ENCODE measurements at places on chromosomes 2 and 18. TPM values are rescaled to one million over a fixed set of nuclear protein-coding genes. Genes with fewer than 3 reads are reported as not detected.

- H3K4me1 ChIP-seq = no peaks in the 10 kb centered on the region
- no peak for DNase-seq
- H3K27me3 ChIP-seq = no peaks in the 10 kb centered on the region
Measured at GRCh38 chr18:10559553-10560451, 34.0 kb downstream of the NAPG start.

- no peaks in the 10 kb centered on the region for H3K36me3 ChIP-seq
- no peaks in the 10 kb centered on the region for H3K27me3 ChIP-seq
- H3K4me1 ChIP-seq = no peaks in the 10 kb centered on the region
- DNase-seq = no peak
- H3K27ac ChIP-seq = no peak overlapping the region
Measured at GRCh38 chr2:127611076-127611925, 34.7 kb upstream of the GPR17 start.

DNA sequence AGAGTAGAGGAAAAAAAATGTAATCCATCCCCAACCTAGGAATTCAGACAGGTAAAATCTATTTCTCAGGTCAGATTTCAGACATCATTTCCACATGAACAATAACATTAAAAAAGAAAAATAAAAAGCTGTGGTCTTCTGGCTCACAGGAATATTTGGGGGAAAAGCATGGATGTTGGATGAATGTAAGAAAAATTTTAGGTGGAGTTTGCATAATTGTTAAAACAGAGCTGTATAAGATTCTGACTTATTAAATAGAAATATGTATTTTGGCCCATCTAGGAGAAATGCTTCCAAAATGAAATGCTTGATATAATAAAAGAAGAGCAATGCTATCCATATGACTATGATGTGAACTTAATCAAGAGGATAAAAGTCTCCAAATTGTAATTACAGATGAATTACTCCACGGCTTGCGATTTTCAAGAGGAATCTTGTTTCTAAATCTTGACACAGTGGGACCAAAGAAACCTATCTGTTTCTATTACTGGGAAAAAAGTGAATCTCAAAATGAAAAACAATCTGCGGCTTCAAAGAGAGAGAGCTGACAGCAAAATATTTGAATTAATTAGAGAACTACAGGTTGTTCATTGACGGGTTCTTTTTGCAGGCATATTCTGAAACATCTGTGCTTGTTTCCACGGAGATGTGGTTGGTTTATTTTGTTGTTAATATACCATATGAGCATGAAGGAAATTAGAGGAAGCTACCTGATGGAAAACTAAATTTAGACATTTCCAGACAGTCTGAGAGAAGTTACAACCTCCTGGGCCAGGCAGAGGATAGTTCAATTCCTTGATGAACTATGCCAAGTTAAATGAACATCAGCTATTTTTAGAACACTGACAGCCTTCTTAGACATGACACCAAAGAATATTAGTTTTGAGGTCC, 468.7 kb downstream of the PID1 start:
- no peak overlapping the region for H3K27ac ChIP-seq
- no peak overlapping the region for H3K4me3 ChIP-seq
- no peaks in the 10 kb centered on the region for H3K36me3 ChIP-seq
- DNase-seq = no peak

DNA sequence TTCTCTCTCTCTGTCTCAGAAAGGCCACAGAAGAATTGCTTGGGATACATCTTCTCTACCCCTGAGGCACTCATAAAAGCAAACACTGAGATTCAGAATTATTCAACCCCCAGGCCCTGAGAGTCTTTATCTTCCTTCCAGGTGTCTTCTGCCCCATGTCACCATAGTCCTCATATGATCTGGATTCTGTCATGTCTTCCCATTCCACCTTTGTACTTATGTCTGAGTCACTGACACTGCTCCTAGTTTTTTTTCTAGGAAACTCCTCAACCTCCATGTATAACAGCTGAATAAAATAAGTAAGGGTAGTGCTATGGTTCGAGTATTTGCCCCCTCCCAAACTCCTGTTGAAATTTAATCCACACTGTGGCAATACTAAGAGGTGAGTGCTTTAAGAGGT, 11.6 kb downstream of the HIBCH start:
- H3K4me3 ChIP-seq = no peak overlapping the region
- H3K27me3 ChIP-seq = no peaks in the 10 kb centered on the region
- H3K36me3 ChIP-seq = peaks cover 8% of the 10 kb centered on the region
- H3K4me1 ChIP-seq = no peaks in the 10 kb centered on the region
- no peak for DNase-seq
- H3K27ac ChIP-seq = no peak overlapping the region

The PRKRA gene
- 41.0 TPM for total RNA-seq

Data from lung (tissue), 17 donors.